ENCODE measurements at places on chromosomes 7 and 10.

DNA sequence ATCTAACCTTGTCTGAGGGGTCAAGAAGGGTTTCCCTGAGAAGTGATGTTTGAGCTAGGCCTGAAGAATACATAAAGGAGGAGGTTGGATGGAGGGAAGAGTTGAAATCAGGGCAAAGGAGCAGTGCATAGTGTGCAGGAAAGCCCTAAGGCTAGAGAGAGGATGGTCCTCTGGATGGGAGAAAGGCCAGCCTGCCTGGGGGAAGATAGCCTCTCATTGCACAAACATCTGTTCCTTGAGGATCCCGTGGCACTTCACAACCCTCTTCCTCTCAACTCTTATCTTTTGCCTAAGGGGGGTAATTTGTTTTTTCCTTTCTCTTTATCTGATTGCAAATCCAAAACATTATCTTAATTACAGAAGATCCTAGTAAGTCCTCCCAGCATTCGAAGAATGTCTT lies 35.7 kb downstream of the STAMBPL1 start:
- no peak for DNase-seq

- no peak for DNase-seq
Observed at GRCh38 chr10:3749600-3749999, 35.4 kb downstream of the KLF6 start.

DNA sequence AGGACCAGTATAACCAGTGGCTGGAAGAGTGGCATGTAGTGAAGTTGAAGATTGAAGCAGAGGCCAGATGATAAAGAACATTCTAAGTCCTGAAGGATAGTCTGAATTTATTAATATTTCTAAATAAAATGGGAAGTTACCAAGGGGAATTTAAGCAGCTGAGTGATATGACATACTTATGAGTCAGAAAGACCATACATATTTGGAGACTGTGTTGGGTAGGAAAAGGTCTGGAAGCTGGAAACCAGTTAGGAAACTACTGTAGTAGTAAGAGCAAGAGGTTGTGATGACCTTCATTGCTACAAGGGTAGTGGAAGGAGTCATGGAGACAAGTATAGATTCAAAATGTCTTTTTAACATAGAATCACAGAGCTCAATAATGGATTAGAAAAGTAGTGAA lies 752.3 kb downstream of the SUGCT start:
- DNase-seq = no peak

DNA sequence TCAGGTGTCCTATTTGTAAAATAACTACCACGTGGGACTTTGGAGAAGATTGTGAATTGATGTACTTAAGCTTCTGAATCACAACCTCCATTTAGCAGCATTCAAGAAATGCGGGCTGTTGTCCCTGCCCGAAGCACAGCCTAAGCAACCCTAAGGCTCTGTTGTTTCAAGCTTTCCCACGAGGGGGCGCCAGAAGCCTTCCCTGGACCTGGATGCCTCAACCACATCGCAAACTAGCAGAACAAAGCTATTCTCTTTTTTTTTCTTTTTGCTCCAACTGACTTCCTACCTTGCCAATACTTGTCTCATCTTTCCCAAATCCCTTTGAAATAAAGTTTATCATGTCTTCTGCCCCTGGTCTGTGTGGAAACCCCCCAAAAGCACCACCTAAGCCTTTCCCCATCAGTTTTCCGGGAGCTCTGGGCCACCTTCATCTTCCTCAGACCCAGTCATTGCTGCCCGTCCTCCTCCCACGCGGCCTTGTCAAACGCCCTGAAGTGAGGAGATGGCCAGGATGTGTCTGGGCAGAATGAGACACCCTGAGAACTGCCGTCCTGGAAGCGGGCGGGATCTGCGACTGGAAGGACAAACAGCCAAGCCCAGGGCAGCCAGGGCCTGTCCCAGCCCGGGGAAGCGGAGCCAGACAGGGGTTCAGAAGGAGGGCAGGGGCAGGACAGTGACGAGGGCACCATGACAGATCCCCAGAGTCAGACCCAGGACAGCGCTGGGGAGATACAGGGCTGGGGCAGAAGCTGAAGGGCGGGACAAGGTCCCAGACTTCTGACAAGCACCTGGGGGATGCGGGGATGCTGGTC lies 112.7 kb downstream of the SLIT1 start:
- DNase-seq = no peak

DNA sequence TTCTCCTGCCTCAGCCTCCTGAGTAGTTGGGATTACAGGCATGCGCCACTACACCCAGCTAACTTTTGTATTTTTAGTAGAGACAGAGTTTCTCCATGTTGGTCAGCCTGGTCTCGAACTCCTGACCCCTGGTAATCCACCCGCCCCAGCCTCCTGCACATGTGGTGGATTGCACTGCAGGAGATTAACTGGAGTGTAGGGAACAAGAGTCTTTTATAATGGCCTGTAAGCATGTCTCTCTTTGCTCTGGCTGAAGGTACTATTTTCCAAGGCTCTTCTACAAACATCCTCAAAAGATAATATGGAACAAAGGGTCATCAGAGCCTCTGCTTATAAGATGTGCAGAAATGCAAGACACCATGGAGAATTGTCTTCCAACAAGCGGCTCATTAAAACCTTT lies 3.2 kb downstream of the TOMM7 start:
- no peak for DNase-seq

DNA sequence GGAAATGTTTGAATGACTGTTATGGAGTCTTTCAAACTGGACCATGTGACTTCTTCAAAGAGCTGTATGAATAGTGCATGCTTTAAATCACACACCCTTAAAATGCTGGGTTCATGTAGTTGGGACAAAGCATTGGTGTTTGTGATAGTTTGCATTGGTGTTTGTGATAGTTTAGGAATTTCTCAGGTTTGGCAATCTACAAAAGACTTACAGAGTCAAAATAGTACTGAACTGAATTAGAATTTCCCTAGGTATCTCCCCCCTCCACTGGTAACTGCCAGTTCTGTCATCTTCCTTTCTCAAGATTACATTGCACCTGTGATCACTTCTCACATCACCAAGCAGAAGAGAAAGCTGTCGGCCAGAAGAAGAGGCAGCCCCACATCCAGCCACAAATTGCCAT lies 261.1 kb downstream of the GATA3 start:
- DNase-seq = no peak

GRCh38 chr10:75295868-75296441 lies 60.2 kb upstream of the COMTD1 start:
- DNase-seq = no peak

GRCh38 chr10:5952731-5953385 lies 24.5 kb downstream of the IL15RA start:
- DNase-seq = peak; percentile 73

GRCh38 chr7:836429-836828 lies 4.2 kb downstream of the SUN1 start:
- DNase-seq = no peak

GRCh38 chr7:139772115-139772514 lies 5.7 kb downstream of the HIPK2 start:
- no peak for DNase-seq

DNA sequence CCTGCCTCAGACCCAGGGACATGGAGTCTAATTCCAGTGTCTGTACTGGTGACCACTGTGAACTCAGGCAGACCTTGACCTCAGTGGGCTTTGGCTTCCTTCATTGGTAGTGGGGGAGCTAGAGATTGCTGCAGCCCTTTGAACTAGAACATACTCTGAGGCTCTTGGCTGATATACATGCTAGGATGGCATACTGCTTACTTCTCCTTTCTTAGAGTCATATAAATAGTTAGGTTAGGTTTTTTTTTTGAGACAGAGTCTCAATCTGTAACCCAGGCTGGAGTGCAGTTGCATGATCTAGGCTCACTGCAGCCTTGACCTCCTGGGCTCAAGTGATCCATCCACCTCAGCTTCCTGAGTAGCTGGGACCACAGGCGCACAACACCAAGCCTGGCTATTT lies 49.7 kb downstream of the TMEM178B start:
- no peak for DNase-seq

- DNase-seq = peak; percentile 59
Observed at GRCh38 chr7:45595809-45596664, 21.9 kb downstream of the ADCY1 start.

DNA sequence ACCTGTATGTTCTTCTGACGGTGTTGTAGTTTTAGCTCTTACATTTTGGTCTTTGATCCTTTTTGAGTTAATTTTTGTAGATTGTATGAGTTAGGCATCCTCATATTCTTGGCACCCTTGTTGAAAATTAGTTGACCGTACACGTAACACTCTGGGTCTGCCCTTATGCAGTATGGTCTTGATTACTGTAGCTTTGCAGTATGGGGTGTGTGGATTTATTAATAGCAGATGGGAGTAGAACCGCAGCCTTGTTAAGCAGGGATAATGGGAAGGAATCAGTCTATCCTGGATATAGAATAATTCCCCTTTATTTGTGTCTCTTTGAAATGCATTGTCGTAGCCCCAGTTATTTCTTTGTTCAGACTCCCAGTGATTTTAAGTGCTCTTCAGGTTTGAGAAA lies 95.5 kb downstream of the UBE3C start:
- DNase-seq = no peak

DNA sequence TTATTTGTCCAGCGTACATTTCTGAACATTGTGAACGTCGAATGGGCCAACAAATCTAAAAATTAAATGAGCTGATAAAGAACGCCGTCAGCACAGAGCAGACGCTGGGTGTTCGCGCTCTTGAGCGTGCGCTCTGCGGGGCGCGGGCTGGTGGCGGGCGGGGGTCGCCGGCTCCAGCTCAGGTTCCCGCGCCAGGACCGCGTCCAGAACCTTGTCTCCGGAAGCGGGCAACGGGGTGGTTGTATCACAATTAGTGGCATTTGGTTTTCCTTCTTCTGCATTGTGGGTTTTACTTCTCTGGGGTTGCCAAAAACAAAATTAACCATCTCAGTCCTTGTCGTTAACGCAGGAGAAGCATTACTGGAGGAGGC lies 2.4 kb downstream of the CYP2E1 start:
- no peak for DNase-seq

- DNase-seq = no peak
Observed at GRCh38 chr7:16918288-16918895, 36.6 kb upstream of the AGR3 start.

DNA sequence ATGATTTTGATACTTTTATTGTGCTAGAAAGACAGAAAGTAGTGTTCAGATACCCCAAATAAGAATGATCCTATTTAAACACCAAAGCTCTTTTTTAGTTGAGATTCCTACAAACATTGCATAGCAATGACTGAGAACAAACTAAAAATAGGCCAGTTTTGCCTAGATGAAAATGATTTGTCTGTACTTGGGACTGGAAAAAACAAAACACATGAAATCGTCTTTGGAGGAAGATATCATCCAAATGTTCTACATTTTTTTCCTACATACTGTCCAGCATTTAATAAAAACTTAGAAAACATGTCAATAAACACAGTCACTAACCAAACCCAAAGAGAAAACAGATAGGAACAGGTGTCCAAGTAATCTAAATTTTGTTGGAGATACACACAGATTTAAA lies 111.6 kb upstream of the MEOX2 start:
- no peak for DNase-seq

GRCh38 chr7:18013936-18014335 lies 13.7 kb downstream of the PRPS1L1 start:
- DNase-seq = no peak

GRCh38 chr10:44397476-44398225 lies 12.8 kb upstream of the CXCL12 start:
- peak; percentile 33 for DNase-seq

GRCh38 chr7:107262857-107263256 lies 94.1 kb downstream of the HBP1 start:
- no peak for DNase-seq

GRCh38 chr7:32143301-32143700 lies 73.1 kb upstream of the PDE1C start:
- no peak for DNase-seq

GRCh38 chr7:79723833-79724618 lies 270.6 kb upstream of the MAGI2 start:
- no peak for DNase-seq

DNA sequence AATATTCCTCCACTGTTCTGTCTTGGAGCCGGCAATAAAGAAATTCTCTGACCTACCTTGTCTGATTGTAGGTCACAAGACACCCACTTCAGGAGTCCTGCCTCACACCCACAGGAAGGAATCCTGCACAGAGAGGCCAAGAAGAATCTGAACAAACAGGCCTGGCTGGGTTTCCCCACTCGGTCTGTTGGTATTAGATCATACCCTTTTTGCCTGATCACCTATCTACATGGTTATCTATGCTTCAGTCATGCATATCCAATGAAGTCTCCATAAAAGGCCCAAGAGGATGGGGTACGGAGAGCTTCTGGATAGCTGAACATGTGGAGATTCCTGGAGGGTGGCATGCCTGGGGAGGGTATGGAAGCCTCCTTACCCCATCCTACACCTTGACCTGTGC lies 12.3 kb downstream of the OGDH start:
- DNase-seq = no peak

GRCh38 chr7:11427686-11428273 lies 404.2 kb downstream of the THSD7A start:
- DNase-seq = no peak

GRCh38 chr7:55156919-55157763 lies 138.3 kb downstream of the EGFR start:
- no peak for DNase-seq

DNA sequence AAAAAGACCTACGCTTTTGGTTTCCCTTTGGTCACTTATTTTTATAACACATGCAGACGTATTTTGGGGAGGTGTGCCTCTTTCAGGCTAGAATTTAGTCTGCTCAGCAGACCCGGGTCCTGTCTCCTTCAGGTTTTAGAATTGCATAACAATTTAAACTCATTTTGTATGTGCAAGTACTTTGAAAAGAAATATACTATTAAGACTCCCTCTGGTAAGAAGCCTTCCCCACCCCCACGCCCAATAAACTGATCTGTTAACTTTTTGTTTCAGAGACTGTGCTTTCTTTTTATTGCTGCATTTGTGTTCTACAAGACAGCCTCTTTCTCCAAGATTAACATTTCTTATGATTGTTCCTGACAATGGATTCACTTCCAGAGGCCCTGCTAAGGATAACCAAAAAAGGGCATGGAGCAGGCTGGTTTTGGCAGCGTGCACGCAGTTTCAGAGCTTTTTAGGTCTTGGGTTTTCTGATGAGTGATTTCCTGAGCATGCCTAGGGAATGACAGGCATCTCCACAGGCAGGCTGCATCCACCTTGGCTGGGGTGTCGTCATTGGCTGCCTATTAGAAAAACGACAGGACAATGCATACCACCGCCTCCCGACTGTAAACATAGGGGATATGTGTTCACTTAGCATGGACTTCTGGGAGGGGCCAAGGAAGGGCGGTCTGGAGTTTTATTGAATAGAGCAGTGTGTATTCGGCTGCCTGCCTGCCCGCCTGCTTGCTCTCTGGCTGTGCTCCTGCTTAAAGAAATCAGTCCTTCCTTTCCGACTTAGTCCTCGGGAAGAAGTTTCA lies at the start of gene CALD1:
Gene CALD1, plus strand, starts transcription at position 694 of the 800 bp plus-strand sequence. CDS start 88,100 bp downstream, outside the sequence.
- peak; percentile 93 for DNase-seq

DNA sequence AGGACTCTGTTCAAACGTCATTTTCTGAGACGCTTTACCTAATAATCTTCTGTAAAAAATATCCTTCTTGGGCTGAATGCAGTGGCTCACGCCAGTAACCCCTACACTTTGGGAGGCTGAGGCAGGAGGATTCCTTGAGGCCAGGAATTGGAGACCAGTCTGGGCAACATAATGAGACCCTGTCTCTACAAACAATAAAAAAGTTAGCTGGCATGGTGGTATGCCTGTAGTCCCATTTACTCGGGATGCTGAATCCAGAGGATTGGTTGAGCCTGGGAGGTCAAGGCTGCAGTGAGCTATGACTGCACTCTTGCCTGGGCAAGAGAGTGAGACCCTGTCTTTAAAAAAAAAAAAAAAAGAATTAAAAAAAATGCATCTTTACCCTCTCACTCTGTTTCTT lies 5.1 kb downstream of the STAM start:
- no peak for DNase-seq

Data from coronary artery (tissue), 2 donors.